ENCODE measurements at places on chromosomes 3 and 15.

DNA sequence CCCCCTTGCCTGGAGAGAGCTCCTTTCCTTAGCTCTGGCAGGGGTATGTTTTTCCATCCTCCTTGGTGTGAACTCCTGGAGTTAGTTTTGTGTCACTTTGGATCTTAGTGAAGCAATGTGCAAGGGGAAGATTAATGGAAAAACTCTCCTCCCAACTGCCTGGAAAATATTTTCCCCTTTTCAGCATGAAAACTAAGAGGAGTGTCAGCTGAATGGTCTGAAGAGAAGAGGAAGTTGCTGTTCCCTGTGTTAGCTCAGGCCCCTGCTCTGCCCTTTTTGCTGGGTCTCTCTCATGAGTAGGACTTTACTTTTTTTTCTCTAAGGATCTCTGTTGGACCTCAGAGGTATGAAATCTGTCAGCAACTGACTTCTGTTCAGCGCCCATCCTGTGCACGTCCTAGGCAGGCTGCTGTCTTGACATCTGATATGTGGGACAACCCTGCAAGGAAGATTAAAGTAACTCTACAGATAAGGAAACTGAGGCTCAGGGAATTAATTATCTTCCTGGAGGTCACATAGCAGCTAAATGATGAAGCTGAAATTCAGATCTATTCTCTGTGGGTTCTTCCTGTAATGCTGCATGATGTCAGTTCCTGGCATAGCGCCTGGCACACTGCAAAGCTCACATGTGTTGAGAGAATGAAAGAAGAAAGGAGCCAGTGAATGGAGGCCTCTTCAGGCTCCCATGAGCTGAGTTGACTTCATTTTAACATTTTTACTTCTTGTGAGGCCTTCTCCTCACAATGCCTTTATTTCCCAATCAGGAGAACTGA lies 109.7 kb upstream of the GALNT15 start:
- no peak for DNase-seq

GRCh38 chr3:112786002-112786590 lies 60.6 kb downstream of the CD200R1L start:
- DNase-seq = no peak

- DNase-seq = no peak
These were observed 595.8 kb downstream of the NLGN1 start for GRCh38 chr3:173993299-173993698.

- DNase-seq = no peak
These were observed 169.1 kb downstream of the FAM43A start for GRCh38 chr3:194854659-194855390.

Measured in Karpas-422 (cell line).